ENCODE measurements at places on chromosomes 7 and 10.

DNA sequence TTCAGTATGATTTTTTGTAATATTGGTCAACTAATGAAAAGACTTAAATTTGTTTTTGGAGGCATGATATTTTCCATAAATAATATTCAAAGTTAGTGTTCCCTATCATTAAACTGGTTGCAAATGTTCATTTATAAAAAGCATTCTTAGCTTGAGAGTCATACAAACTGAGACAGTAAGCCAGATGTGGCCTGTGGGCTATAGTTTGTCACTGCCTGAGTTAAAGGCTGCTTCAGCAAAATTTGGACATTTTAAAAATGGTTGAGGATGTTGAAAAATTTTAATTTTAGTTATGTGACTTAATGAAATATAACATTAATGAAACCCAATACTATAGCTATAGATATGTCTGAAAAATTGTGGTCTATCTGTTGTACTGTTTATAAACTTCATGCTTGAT, 180.2 kb upstream of the CACNA2D1 start:
- DNase-seq = no peak

DNA sequence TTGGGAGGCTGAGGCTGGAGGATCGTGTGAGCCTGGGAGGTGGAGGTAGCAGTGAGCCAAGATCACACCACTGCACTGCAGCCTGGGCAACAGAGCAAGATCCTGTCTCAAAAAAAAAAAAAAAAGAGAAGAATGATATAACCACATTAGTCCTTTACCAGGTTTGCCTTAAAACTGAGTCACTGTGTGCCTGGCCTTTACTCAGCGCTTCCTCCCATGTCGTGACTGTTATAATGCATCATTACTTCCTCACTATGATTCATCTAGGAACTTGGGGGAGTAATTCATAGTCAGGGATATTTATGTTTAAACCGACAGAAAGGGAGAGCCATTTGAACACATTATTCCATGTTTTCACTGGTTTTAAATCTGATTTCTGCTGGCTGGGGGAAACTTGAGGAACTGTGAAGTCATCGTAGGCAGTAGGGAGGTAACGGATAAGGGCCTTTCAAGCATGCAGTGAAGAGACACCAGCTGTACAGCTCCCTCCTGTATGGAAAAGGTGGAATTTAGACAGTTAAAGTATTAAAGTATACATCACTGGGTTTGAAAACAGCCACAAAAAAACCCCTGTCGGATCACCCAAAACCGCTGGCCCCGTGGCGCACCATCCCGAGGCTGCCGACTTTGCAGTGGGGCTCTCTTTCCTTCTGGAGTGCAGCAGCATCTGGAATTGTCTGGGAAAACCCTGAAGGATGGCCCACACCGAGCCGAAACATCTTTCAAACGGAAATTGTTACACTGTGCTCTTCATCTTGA, 119.8 kb downstream of the NKX6-2 start:
- DNase-seq = peak; percentile 45

DNA sequence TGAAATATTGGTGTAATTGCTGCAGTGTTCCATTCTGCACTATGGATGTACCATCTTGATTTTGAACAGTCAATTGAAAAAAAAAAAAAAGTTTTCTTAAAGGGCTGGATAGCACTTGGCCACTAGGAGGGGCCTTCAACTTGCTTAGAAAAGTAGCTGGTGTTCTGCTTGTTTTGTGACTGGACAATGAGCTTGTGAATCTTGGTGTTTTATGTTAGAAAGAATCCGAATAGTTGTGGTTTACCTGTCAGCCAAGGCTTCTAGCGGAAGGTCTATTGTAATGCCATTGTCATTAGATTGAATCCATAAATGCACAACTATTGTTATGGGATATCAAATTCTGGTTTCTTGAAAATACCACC, 77.1 kb downstream of the BMPER start:
- DNase-seq = no peak

- no peak for DNase-seq
Measured at GRCh38 chr10:79310911-79311573, 36.2 kb upstream of the PPIF start.

GRCh38 chr10:63603709-63604445, 82.7 kb downstream of the REEP3 start:
- DNase-seq = no peak

GRCh38 chr7:115973406-115973805, 57.2 kb downstream of the TFEC start:
- no peak for DNase-seq

GRCh38 chr10:28293236-28294168, 9.4 kb downstream of the MPP7 start:
- DNase-seq = no peak

DNA sequence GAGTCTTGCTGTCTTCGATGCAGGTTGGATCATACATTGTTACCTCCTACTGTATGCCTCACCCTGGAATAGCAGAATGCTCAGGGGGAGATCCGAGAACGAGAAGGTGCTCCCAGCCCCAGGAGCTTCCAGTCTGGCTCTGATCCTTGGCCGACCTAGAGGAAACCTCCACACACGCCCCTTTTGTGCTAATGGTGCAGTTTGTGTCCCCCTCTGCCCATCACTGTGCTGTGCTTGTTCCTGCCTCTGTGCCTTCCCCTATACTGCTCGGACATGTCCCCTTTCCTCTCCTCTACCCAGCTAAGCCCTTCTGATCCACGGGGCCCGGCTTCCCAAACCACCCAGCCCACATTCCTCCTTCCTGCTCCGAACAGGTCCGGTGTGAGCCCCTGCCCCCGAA, 32.5 kb downstream of the ZNF775 start:
- no peak for DNase-seq

GRCh38 chr10:50431791-50432190, 180.5 kb upstream of the ASAH2 start:
- no peak for DNase-seq

- DNase-seq = peak; percentile 78
Measured at GRCh38 chr10:126063353-126063791, 167.0 kb downstream of the FANK1 start.

- DNase-seq = no peak
Measured at GRCh38 chr10:36669615-36670352, 455.6 kb upstream of the ANKRD30A start.

- no peak for DNase-seq
Measured at GRCh38 chr10:1938317-1938716, 201.0 kb upstream of the ADARB2 start.

GRCh38 chr10:68175949-68176348, 56.0 kb downstream of the ATOH7 start:
- DNase-seq = no peak

DNA sequence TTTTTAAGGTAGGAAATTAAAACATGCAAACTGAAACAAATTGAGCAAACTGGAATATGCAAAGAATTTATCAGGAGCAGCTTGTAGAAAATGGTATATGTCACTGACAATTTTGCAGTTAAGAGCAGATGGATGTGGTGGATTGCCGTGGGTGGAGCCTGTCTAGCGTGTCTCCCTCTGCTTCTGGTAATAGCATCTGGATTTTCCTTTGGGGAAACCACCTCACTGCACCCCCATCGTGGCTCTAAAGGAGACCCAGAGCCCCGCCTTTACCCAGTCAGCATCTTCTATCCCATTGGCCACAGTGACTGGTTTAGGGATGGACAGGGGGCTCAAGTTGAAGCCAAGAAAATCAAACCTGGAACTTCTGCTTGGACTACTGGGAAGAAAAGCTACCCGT, 142.9 kb downstream of the SVIL start:
- DNase-seq = no peak

GRCh38 chr10:12875100-12875499, 126.4 kb downstream of the CCDC3 start:
- DNase-seq = no peak

DNA sequence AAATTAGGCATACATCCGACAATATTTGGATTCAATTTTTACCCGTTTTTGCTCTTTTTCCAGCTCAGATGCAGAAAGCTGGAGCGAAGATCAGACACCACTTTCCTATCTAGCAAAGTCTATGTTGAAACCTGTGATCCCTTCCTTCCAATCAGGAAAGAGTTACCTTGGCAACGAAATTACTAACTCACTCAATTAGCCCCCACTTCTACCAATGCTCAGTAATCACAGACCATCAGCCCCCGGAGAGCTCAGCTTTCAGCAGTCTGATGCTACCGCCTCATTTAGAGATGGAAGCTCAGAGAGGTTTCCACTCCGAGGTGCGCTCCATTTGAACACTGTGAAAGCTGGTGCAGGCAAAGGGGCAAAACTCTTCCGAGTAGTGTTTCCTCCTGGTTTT, 6.7 kb downstream of the FRAT1 start:
- no peak for DNase-seq

GRCh38 chr10:69902835-69903535, 101.3 kb downstream of the COL13A1 start:
- no peak for DNase-seq

- DNase-seq = no peak
Measured at GRCh38 chr10:23199768-23200511, 7.8 kb downstream of the PTF1A start.

- DNase-seq = no peak
Measured at GRCh38 chr7:99729486-99730237, 5.3 kb downstream of the CYP3A7 start.

GRCh38 chr7:69892790-69893189, 294.5 kb downstream of the AUTS2 start:
- DNase-seq = no peak

DNA sequence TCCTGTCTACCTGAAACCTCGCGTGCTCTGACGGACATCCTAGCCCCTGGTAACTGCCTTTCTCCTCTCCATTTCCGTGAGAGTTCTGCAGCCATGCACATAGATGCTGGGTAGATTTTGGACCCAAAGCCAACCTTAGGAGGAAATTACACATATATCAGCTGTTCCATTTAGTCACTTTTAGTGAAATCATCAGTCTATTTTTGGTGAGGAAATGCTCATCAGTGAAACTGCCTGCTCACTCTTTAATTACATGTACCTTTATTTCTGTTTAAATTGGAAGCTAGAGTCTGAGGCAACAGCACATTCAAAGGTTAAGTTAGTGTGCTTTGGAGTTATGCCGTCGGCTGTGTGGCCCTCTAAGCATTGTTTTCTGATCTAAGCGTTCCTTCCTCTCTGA, 231.3 kb downstream of the WDR37 start:
- DNase-seq = no peak

DNA sequence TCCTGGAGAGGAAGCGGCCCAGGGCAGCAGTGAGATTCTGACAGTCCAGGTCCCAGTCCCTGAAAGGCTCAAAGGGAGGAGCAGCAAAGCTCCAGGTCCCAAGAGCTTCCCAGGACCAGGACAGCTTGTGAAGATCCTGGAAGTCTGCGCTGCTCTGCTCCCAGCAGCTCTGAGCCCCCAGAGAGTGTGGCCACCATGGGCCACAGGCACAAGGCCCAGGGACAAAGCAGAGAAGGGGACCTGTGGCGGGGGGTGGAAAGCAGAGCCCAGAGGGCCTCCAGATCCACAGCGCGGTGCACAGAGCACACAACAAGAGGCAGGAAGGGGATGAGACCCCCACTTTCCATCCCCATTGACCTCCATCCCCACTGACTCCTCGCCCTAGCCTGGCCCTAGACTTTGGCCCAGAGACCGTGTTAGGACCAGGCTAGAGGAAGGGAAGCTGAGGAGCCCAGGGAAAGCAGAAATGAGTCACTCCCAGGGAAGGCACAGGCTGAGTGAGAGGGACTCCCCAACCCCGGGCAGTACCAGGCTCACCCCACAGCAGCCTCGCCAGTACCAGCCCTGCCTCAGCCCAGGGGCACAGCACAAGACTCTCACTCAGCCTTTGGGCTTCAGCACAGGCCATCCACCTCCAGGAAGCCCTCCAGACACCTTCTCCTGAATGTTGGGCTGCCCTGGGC, 75.5 kb downstream of the GRID1 start:
- no peak for DNase-seq

DNA sequence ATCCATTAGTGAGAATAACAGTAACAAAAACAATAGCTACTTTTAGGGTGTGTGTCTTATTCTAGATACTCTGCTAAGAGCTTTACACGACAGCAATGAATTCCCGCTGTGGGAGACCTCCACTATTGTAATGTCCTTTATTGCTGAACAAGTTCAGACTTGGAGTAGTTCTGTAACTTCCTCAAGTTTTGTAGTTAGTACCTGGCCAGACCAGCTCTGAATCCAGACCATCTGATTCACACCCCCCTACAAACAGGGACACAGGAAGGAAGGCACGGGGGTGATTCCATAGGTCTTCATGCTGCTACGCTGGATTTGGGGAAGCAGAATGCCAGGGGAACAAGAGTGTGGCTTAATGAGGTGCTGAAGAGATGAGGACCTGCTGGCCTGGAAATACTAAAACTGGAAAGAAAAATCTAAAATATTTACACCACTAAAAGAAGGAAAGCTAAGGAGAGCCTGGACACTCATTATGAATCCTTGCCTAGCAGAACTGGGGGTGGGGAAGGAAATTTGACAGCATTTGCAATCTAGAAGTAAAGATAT, 194.6 kb upstream of the TMEM72 start:
- no peak for DNase-seq

GRCh38 chr7:126378642-126379041, 874.1 kb downstream of the GRM8 start:
- no peak for DNase-seq

DNA sequence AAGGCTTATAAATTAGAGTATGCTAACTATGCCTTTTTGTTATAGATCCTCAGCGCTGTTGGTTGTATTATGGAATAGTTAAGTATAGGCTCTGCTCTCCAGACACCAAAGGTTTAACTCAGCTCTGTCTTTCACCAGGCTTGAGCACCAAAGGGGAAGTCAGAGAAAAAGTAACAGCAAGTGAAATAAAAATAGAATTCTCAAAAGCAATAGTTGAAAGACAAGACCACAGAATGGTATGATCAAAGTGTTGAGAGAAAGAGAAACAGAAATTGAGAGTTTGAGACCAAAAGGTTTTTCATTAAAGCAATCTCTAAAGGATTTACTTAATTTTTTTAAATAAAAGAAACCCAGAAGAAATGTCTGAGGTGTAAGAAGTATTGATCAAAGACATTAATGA, 529.8 kb upstream of the C7orf33 start:
- DNase-seq = no peak

DNA sequence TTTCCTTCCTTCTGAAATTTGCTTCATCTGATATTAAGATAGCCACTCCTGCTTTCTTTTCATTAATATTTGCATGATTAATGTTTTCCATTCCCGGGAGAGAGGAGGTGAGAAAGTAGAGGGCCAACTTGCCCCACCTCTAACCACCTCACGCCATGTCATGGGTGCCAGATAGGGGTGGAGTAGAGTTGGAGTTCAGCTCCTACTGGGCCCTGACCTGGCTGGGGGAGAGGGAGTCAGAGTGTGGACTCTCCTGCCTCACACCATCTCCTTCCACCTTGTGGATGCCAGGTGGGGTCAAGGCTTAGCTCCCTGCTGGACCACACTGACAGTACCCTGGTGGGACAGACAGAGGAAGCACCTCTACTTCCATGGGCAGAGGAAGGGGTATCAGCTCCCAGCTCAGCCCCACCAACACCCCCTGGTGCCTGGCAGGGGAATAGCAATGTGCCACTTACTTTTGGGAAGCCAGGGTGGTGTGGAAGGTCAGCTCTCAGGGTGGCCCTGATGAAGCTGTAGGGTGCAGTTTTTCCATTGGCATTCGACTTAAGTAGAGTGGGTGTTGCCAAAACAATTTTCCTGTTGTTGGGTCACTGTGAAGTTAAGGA, 28.0 kb downstream of the CHST12 start:
- DNase-seq = no peak

All from AG09319 (cell line).